ENCODE measurements at places on chromosomes 4 and X. TPM values are rescaled to one million over a fixed set of nuclear protein-coding genes. Genes with fewer than 3 reads are reported as not detected.

The RPS6KA6 gene
- total RNA-seq = 3.8 TPM

The DCTD gene
- 66.8 TPM for total RNA-seq

The CYBB gene
- total RNA-seq = not detected

The SPIN2A gene
- total RNA-seq = 0.07 TPM

The FDCSP gene
- not detected for total RNA-seq

The GAGE1 gene
- total RNA-seq = not detected

The GC gene
- total RNA-seq = not detected

The REPS2 gene
- total RNA-seq = 1.2 TPM

The POU3F4 gene
- not detected for total RNA-seq

The KLB gene
- total RNA-seq = 0.07 TPM

The GAGE12G gene
- total RNA-seq = not detected

The PNMA6A gene
- total RNA-seq = not detected

The FOXR2 gene
- not detected for total RNA-seq

The TLL1 gene
- total RNA-seq = 0.92 TPM

The TRO gene
- total RNA-seq = 1.2 TPM

The SOD3 gene
- total RNA-seq = 0.21 TPM

The SLC26A1 gene
- total RNA-seq = not detected

The ASB5 gene
- not detected for total RNA-seq

The BTK gene
- total RNA-seq = not detected
